Activated naive CD4-positive, alpha-beta T cell treated with anti-CD3 and anti-CD28 coated beads for 36 hours (primary cell): ENCODE measurements at places on chromosomes 6 and 20.

GRCh38 chr6:101208152-101208551 lies 185.4 kb upstream of the GRIK2 start:
- no peak for DNase-seq

DNA sequence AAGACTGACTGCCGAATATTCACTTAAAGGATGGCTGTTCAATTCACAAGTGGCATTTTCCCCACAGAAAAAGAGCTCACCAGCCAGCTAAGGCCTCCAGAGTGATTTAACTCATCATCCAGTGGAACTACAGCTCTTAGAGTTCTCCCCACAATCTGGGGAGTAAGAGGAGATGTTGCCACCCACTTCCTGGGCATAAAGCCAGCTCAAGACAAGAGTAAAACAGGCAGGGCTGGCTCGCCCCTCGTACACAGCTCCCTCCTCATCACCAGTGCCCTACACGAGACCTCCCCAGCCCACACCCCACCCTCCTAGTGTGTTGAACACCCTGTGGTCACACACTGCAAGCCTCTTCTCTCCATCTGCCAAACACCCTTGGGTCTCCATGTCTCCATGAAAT lies 47.2 kb upstream of the IPCEF1 start:
- no peak for DNase-seq

DNA sequence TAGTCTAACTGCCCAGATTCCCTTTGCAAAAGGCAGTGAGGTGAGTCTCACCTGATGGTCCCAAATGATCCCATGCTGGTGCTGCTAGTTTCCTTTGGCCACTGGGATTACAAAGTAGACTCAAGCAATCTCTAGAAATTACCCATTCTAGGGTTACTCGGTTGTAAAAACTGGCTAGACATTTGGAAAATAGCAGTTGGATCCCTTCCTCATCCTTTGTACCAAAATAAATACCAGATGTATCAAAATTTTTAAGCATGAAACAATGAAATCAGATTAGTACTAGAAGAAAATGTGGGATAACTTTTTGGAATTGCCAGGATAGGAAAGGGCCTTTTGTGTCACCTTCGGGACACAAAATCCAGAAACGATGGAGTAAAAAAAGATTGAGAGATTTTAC lies 112.9 kb upstream of the TOP1 start:
- no peak for DNase-seq

DNA sequence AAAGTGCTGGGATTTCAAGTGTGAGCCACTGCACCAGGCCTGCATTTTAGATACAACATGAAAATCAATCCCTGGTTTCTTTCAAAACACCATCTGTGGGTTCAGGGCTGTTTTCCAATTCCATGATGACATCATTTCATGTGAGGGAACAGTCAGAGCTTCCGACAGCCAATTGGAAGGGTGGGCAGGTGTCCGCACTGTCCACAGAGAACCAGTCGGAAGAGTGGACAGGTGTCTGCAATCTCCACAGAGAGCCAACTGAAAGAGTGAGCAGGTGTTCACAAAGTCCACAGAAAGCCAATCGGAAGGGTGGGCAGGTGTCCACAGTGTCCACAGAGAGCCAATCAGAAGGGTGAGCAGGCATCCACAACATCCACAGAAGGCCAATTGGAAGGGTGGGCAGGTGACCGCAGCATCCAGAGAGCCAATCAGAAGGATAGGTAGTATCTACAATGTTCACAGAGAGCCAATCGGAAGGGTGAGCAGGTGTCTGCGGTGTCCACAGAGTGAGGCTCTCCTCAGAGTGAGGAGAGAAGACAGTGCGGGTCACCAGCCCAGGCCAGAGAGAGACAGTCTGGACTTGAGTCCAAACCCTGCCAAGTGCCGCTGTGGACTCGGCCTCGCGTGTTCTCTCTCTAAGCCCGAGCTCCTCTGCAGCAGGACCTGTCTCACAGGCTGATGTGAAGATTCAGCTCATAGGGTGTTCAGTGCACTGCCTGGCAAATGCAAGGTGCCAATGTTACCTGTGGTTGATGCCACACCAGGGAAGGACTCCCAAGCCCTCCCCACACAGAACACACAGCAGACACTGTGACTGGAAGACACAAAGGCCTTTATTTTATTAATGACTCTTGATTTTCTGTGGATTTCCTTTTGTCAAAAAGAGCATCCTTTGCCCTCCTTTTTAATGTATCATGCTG lies 57.3 kb downstream of the DLL1 start:
- DNase-seq: no peak

GRCh38 chr6:84417260-84417659 lies 189.8 kb upstream of the CEP162 start:
- DNase-seq: no peak

GRCh38 chr6:153023977-153024708 lies 21.6 kb upstream of the MTRF1L start:
- DNase-seq: peak; percentile 61

- no peak for DNase-seq
Measured at GRCh38 chr6:40280231-40280630, 306.9 kb downstream of the LRFN2 start.

DNA sequence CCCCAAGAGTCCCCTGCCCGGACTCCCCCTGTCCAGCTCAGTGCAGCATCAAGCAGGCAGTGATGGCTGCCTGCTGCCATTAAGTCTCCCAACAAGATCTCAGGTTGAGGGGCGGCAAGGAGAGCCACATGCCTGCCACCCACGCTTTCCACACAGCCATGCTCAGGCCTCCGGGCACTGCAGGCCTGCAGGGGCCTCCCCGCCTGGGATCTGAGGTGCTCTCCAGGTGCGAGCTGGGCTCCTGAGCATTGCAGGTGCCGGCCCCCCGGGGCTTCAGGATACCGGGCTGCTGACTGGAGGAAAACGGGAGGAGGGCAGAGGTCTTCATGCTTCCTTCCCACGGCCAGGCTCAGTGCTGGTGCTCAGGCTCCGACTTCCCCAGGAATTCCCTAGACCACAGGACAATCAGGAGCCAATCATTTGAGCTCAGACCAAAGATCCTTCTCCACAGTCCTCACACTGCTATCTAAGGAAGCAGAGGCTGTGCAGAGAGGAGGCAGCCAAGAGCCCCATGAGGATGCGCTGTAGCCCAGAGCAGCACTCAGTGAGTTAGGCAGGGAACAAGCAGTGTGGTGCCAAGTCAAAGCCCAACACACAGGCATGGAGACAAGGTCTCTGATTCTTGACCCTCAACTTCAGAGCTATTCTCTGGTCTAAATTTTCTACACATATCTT lies 52.7 kb downstream of the PYGB start:
- DNase-seq: no peak

- peak; percentile 83 for DNase-seq
Measured at GRCh38 chr20:49384437-49385434, 97.7 kb downstream of the KCNB1 start.

DNA sequence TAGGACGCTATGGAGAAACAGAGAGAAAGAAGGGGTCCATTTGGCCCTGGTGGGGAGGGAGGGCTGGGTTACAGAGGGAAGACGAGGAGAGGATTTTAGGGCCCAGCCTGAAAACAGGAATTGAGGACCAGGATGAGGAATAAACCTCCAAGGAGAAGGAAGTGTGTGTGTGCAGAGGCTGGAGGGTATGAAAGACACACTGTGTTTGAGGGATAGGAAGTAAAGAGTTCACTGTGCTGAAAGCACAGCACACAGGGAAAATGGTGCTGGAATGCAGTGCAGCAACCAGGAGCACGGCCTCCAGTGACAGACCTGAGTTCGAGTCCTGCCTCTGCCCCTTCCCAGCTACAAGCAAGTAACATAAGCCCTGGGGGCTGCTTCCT lies 7.8 kb downstream of the MBOAT1 start:
- no peak for DNase-seq

- no peak for DNase-seq
Measured at GRCh38 chr6:84414531-84414930, 187.1 kb upstream of the CEP162 start.

- DNase-seq: no peak
Measured at GRCh38 chr6:33794910-33795623, 6.1 kb upstream of the LEMD2 start.

- no peak for DNase-seq
Measured at GRCh38 chr6:161434921-161435747, 161.3 kb upstream of the AGPAT4 start.

- DNase-seq: no peak
Measured at GRCh38 chr6:2178125-2178524, 67.3 kb downstream of the GMDS start.

GRCh38 chr6:116922853-116923548 lies 46.0 kb downstream of the RFX6 start:
- DNase-seq: no peak

- DNase-seq: no peak
Measured at GRCh38 chr6:98566126-98566525, 268.2 kb upstream of the POU3F2 start.

- DNase-seq: peak; percentile 40
Measured at GRCh38 chr20:36461600-36462439, 79.5 kb upstream of the MYL9 start.

DNA sequence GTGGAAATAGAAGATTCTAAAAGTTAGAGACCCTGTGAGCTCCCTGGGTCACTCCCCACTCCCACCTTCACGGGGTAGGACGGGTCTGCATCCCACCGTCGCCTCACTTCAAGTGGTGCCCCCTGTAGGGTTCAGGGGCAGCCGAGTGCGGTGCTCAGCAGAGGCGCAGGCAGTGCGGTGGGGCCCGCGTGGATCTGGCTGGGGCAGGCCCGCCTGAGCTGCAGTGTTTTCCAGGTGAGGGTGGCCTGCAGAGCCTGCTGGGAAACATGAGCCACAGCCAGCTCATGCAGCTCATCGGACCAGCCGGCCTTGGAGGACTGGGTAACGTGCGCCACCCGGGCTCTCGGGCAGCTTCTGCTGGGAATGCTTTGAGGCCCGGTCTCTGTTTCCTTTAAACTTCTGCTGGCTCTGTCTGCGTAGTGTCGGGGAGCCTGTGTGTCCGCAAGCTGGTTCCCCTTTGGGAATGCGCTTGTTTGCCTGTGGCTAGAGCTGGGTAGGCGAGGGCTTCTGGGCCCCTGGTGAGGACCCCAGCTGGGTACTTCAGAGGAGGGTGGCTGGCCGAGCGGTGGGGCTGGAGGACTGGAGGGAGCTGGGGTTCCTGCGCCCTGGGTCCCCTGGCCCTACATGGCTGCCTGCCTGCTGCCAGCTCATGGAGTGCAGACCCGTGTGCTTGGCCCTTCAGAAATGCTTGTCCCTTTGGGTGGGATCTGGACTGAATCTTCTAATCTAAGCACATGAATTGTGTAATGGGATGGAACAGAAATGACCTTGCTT lies 3.8 kb downstream of the ADRM1 start:
- DNase-seq: no peak

DNA sequence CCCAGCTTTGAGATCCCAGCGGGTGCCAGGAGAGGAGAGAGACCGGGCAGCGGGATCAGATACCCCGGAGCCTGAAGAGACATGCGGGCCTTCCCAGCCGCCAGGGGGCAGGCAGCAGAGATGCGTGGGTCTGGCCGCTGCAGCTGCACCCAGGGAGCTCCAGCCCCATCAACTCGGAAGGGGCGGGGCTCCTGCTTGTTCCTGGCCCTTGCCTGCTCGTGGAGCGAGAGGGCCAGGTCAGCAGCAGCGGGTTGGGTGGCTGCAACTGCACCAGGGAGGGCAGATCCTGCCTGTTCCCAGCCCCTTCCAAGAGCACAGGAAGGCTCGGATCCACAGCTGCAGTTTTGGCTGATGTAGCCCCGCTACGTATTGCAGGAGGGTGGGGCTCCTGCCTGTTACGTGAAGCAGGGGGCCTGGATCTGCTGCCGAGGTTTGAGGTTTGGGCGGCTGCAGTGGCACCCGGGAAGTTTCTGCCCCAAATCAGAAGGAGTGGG lies 532.8 kb downstream of the RFPL4B start:
- peak; percentile 31 for DNase-seq

GRCh38 chr20:60244373-60245146 lies 286.3 kb downstream of the CDH26 start:
- no peak for DNase-seq

GRCh38 chr6:10585209-10585845 lies 64.2 kb downstream of the GCNT2 start:
- DNase-seq: no peak

- DNase-seq: no peak
Measured at GRCh38 chr6:137707038-137707589, 159.9 kb upstream of the TNFAIP3 start.

DNA sequence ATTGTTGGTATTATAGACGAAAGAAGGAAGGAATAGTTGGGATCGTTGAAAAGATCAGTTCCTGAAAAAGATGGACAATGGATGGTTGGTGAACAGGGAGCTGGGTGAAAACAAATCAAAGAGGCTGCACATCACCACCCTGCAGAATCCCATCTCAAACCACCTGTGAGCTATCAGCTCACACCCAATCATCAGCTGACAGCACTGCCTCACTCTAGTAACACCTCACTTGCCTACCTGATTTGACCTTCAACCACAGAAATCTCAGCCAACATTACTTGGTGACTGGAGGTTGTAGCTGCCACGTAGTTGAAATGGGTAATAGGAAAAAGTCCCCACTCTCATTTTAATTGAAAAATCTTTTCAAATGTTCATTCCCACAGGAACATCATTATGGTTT lies 101.8 kb upstream of the DST start:
- DNase-seq: no peak

- DNase-seq: no peak
Measured at GRCh38 chr6:56510984-56511531, 131.6 kb downstream of the DST start.

DNA sequence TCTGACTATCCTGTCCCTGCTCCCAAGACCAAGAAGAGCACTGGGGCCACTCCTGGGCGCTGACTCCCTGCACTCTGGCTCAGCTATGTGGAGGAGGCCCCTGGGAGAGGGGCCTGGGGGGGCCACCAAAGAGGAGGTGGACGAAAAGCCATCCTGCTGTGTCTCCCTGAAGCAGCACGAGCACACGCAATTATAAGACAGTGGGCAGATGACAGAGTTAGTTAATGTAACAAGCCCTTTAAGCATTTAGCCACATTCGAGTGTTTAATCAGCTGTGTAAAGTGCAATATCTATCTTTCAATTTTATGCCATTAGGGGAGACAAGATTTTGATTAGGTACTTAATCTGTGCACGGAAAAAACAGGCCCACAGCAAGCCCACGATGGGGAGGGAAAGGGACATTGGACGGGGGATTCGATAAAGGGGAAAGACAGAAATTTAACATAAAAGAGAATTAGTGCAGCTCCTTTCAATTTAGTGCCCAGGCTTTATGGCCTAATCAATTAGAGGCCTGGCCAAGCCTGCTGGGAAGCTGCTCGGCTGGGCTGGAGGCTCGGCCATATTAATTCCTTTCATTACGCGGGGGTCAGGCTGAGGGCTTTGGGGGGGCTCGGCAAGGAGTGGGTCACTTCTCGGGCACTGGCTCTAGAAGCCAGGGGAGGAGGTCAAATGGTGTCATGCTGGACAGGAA lies 286.2 kb downstream of the DHX35 start:
- DNase-seq: no peak

GRCh38 chr6:145112711-145113148 lies 622.6 kb downstream of the EPM2A start:
- DNase-seq: no peak

DNA sequence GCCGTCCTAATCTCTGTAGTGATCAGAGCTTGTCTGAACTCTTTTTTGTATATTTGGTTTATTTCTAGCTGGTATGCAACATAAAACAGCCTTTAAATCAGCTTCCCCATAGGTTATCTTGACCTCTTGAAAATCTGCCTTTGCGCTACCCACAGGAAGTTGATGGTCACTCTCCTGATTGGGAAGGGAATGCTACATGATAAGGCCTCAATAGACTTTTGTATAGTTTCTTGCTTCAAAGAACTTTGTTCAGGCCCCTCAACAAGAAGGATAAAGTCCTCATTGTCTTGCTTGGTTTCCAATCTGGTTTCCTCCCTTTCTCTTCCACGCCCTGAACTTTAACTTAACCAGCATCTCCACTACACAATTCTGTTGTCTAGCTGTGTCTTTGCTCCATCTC lies 95.4 kb upstream of the TENT5A start:
- DNase-seq: no peak

- DNase-seq: no peak
Measured at GRCh38 chr6:6439778-6440177, 119.3 kb upstream of the F13A1 start.
